ENCODE measurements at places on chromosomes 3 and 15. TPM values are rescaled to one million over a fixed set of nuclear protein-coding genes. Genes with fewer than 3 reads are reported as not detected.

The GPR27 gene
- 0.63 TPM for total RNA-seq

The ETV5 gene
- 58.4 TPM for total RNA-seq

The KIF15 gene
- 2.7 TPM for total RNA-seq

- DNase-seq: no peak
- no peaks in the 10 kb centered on the region for H3K27me3 ChIP-seq
- no peak overlapping the region for H3K27ac ChIP-seq
- no peak overlapping the region for H3K4me3 ChIP-seq
Observed at GRCh38 chr15:58252586-58253323, 114.6 kb downstream of the AQP9 start.

- H3K27ac ChIP-seq: no peak overlapping the region
- no peak overlapping the region for H3K4me3 ChIP-seq
- no peak for DNase-seq
- no peaks in the 10 kb centered on the region for H3K36me3 ChIP-seq
Observed at GRCh38 chr3:150059729-150060128, 89.0 kb upstream of the PFN2 start.

DNA sequence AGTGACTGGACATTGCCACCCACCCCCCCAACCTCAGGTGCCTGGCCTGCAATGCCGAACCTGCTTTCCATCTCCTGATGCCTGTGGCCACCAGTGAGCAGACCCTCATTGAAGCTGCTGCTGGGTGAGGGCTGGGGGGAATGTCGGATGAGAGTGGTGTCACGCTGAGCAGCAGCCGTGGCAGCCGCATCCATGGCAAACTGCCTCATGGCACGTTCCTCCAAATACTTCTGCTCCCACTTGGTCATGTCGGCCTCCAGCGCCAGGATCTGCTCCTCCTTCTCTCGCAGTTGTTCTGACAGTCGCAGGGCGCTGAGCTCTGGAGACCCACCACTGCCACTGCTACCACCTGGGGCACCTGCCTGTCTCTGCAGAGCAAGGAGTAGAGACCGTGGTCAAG, 14.2 kb downstream of the AMOTL2 start:
- peak overlapping the region; percentile 32 for H3K4me3 ChIP-seq
- H3K4me1 ChIP-seq: peaks cover 87% of the 10 kb centered on the region
- DNase-seq: no peak
- H3K27ac ChIP-seq: peak overlapping the region; percentile 93
- H3K36me3 ChIP-seq: peaks cover 66% of the 10 kb centered on the region
- no peaks in the 10 kb centered on the region for H3K27me3 ChIP-seq

DNA sequence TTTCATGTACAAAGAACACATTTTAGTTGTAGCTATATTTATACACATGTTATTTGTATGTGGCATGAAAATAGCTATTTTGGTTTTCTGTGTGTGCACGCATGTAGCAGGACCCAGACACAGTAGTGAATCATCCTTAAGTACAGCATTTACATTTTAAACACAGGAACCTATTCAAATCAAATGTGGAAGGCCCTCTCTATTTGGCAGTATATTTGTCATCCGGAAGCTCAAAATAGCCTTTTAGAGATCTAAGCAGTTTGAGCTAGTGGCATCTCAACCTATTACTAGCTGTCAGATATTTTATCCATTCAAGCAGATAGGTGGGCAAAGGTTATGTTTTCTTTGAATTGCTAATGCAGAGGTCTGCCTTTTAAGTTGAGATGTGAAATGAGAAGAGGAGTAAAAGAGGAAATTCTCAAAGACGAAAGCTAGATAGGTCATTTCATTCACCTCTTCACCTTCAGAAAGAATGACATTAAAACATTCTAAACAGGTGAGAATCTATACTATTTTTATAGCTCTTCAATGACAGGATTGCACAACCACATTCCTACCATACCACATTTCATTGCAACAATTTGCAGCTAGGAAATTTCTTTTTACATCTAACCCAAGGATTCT, 46.3 kb upstream of the TIPARP start:
- peaks cover 14% of the 10 kb centered on the region for H3K4me1 ChIP-seq
- no peaks in the 10 kb centered on the region for H3K27me3 ChIP-seq
- H3K27ac ChIP-seq: no peak overlapping the region
- DNase-seq: no peak
- no peaks in the 10 kb centered on the region for H3K36me3 ChIP-seq

GRCh38 chr15:65408324-65409035, 14.3 kb downstream of the IGDCC4 start:
- DNase-seq: no peak
- peaks cover 54% of the 10 kb centered on the region for H3K4me1 ChIP-seq
- peaks cover 6% of the 10 kb centered on the region for H3K36me3 ChIP-seq
- H3K27ac ChIP-seq: peak overlapping the region; percentile 89
- H3K27me3 ChIP-seq: no peaks in the 10 kb centered on the region

DNA sequence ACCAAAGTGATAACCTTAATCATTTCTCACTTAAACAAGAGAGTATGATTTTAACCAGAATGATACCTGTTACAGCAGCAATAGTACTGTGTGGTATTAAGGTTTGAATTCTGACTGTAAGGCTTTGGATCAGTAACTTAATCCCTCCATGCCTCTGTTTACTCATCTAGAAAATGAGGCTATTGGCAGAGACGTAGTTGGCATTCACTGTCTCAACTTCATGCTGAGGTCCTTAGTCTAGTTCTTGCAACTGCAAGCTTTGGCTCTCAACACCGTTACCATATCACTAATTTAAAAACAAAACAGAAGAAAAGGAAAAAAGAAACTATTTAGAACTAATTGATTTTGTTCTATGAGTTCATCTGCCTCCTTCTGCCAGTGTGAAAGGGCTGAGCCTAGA, 875.4 kb downstream of the MCTP2 start:
- no peaks in the 10 kb centered on the region for H3K36me3 ChIP-seq
- no peaks in the 10 kb centered on the region for H3K27me3 ChIP-seq
- H3K4me1 ChIP-seq: no peaks in the 10 kb centered on the region
